ENCODE measurements at places on chromosomes 4 and X. TPM values are rescaled to one million over a fixed set of nuclear protein-coding genes. Genes with fewer than 3 reads are reported as not detected.

Gene TEX13C
- total RNA-seq = not detected

Gene LEF1
- total RNA-seq = not detected

Gene NWD2
- not detected for total RNA-seq

Gene ARHGAP36
- total RNA-seq = not detected

Gene ZNF732
- not detected for total RNA-seq

Gene IL13RA2
- total RNA-seq = not detected

Gene GNPDA2
- 6.3 TPM for total RNA-seq

Gene LAS1L
- total RNA-seq = 69.2 TPM

Gene DGAT2L6
- total RNA-seq = not detected

Gene FAM53A
- total RNA-seq = 0.69 TPM

Gene NIPAL1
- total RNA-seq = 0.92 TPM

Gene SLC7A11
- 15.2 TPM for total RNA-seq

Gene SPIN4
- 2.3 TPM for total RNA-seq

Gene KIAA1210
- not detected for total RNA-seq

Gene DAPP1
- total RNA-seq = not detected

Gene XG
- total RNA-seq = not detected
